ENCODE measurements at places on chromosomes 2 and 18.

GRCh38 chr2:82124629-82125028 lies 1820.1 kb upstream of the LRRTM1 start:
- DNase-seq = no peak

GRCh38 chr2:88746929-88747490 lies 55.5 kb downstream of the RPIA start:
- no peak for DNase-seq

GRCh38 chr2:160917850-160918249 lies 242.4 kb upstream of the TANK start:
- no peak for DNase-seq

GRCh38 chr2:172208791-172209325 lies 106.2 kb upstream of the DLX2 start:
- no peak for DNase-seq

- DNase-seq = no peak
Observed at GRCh38 chr2:10547663-10548376, 99.7 kb upstream of the ODC1 start.

DNA sequence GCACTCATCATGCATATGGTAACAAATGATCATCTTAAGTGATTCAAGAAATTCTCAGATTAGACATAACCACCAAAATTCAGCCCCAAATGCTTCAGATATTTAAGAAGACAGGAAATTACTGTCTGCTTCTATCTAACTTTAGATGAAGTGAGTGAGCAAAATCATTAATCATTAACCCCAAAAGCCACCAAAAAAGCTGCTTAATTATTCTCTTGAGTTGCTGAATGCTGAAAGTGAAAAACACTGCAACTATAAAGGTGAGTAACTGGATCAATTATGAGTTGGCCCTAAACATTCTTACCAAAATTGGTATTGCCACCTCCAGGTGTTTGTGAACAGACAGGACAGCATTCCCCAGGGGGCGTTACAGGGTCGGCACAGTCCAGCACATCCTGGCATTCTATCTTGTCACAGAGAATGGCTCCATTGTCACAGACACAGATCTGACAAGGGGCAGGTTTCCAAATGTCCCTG lies 69.6 kb downstream of the COL5A2 start:
- no peak for DNase-seq

DNA sequence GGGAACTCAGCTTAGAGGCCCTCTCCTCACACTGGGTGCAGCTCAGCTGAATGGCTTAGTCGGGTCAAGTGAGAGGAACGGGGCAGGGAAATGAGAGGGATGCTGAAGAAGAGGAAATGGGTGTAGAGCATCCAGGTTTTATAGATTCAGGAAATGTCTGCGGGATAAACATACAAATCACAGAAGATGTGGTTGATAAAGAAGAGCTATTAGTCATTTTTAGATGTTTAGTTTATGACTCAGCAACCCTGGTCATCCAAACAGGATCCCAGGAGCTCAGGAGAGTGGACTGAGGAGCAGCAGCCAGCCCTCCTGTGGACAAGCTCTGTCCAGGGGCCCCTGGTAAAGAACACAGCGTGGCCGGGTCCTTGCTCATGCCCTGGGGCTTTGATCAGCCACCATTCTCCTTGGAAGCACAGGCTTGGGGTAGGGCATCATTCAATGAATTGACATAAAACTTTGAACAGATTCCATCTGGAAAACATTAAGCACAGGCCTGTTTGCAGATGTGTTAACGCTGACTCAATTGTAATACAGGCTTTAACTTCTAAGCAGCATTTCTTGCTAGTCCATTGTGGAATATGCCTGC lies 83.0 kb downstream of the NPAS2 start:
- no peak for DNase-seq

DNA sequence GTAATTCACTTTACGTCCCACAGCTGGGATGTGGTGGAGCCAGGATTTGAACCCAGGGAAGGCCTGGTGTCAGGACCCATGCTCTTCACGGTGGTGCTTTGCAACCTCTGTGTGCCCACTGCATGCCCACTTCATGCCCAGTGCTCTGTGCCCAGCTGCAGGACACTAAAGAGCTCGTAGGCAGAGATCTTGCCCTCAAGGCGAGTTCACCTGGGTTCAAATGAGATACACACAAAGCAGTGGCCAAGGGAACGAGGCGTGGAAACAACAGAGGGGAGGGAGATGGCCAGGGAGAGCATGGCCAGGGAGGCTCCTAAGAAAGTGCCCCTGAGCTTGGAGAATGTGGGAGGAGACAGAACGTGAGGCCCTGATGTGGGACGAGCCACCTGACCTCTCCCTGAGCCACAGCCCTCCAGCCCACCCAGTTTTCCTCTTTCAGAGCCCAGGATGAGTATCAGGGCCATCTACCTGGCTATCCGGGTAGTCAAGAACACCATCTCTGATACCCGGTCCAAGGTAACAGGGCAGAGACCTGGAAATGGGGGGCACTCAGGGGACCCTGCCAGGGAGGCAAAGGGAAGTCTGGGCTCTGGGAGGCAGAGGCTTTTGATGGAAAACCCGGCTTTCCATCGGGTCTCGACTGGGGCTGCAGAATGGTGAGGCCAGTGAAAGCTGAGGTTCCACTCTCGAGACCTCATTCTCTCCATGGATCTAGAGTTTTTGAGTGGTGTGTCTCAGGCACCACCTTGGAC lies 20.4 kb downstream of the MROH2A start:
- no peak for DNase-seq

GRCh38 chr2:128380061-128380889 lies 61.6 kb upstream of the HS6ST1 start:
- DNase-seq = no peak

DNA sequence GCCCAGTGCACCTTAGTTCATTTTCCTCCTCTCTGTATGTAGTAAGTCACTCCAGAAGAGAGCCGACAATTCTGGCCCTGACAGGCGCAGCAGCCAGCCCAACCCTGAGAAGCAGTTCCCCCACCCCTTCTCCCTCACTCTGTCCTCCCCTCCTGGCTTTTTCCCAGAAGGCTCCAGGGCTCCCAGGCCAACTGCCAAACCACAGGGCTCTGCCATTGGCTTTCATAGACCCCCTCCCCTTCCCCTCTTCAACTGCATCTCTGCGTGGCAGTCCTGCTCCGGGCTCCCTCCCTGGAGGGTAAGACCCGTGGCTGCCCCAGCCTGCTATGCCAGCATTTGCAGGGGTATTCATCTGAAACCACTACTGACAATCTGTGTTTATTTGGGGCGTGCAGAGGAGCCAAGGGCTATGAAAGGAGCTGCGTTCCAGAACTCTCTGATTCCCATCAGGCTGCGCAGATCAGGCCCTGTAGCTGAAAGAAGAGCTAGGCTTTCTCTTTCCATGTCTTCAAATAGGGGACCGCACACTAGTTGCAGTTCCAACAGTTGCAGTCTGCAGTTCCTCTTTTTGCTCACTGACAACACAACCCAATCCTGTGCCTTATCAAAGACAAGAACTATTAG lies 388.6 kb upstream of the TNP1 start:
- DNase-seq = peak; percentile 70

GRCh38 chr2:72367530-72368225 lies 220.0 kb upstream of the CYP26B1 start:
- DNase-seq = no peak

- DNase-seq = no peak
Observed at GRCh38 chr2:105926960-105927678, 182.4 kb downstream of the NCK2 start.

DNA sequence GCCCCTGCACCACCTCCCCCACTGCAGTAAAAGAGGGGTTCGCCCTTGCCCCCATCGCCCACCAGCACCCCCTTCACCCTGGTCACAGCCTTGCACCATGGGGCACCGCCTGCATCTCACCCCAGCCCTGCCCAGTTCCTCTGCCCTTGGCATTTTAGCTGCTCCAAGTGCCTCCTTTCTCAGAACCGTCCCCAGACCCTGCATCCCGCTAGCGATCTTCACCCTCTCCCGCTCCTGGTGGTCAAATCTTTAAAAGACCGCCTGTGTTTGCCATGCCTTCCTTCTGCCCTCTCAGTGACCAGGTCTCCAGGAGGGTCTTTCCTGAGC lies 114.7 kb upstream of the OTOS start:
- DNase-seq = no peak

- DNase-seq = no peak
Observed at GRCh38 chr2:178529194-178529593, 48.9 kb downstream of the PLEKHA3 start.

DNA sequence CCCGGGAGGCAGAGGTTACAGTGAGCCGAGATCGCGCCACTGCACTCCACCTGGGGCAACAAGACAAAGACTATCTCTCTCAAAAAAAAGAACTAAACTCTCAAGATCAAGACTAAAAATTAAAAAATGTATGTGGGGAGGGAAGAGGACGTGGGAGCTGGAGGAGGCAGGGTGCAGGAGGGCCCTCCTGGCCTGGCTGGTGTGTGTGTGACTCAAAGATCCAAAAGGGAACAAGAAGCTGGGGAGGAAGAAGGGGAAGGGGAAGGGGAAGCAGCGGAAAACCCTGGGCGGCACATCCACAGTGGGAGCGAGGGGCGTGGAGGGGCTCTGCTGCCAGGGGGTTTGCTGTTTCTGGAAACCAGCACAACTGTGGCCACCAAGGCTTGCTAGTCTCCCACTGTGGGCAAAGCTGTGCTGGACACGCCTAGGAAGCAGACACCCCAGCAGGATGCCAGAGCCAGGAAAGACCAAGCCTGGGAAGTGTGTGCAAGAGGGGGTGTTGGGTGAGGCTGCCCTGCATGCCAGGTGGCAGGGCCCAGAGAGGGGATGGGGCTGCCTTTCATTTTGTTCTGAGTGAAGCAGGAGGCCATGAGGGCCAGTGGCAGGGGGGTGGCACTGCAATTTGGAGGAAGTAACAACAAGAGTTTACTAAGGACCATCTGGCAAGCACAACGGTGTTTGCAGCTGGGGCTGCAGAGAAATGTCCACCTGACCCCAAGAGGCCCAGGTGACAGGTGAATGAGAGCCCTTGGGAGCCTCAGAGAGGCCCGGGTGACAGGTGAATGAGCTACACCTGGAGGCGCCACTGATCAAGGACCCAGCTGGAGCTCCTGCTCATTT lies 44.5 kb downstream of the ANO7 start:
- no peak for DNase-seq

- no peak for DNase-seq
Observed at GRCh38 chr2:13504808-13505207, 788.1 kb downstream of the TRIB2 start.

GRCh38 chr2:123917241-123917640 lies 107.8 kb upstream of the CNTNAP5 start:
- DNase-seq = no peak

GRCh38 chr18:24776019-24776418 lies 315.6 kb downstream of the HRH4 start:
- DNase-seq = no peak

DNA sequence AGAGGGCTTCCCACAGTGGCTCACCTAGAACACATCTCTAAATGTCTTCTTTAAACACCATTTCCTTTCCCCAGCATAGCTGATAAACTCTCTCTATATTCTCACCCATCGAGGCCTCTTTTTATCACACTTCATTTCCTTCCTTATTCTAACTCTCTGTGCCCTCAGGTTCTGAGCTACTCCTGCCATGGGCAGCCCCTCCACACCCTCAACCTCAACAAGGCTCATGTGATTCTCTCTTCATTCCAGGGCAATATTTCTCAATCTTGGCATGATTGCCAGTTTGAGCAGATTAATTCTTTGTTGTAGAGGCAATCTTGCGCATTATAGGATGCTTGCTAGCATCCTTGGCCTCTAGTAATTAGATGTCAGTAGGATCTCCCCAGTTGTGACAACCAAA lies 999.1 kb downstream of the TSN start:
- no peak for DNase-seq

DNA sequence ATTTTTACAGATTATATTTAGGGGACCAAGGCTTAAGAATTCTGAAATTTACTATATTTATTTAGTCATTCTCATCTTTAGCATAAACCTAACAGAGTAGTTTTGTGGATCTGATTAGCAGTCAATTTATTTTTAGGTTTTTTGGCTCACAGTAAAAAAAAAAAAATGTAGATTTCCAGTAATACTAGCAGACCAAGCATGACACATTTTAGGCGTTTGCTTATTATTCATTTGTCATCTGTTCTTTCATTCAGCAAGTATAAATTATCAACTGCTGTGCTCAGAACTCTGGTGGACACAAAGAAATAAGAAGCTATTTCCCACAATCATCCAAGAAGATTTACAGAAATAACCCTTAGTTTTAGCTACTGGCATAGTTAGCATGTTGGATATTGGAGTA lies 20.6 kb downstream of the PDE1A start:
- no peak for DNase-seq

- DNase-seq = no peak
Observed at GRCh38 chr2:170524828-170525565, 190.1 kb upstream of the SP5 start.

GRCh38 chr2:199602271-199602895 lies 144.6 kb upstream of the SATB2 start:
- no peak for DNase-seq

DNA sequence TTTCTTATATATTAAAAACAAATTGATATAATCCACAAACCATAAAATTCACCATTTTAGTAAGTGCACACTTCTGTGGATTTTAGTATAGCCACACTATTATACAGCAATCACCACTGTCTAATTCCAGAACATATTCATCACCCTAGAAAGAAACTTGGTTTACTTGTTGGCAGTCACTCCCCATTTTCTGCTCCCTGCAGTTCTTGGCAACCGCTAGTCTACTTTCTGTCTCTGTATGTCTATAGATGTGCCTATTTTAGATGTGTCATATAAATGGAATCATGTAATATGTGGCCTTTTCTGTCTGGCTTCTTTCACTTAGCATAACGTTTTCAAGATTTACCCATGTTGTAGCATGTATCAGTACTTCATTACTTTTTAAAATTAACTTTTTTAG lies 5.7 kb downstream of the CKAP2L start:
- DNase-seq = no peak

DNA sequence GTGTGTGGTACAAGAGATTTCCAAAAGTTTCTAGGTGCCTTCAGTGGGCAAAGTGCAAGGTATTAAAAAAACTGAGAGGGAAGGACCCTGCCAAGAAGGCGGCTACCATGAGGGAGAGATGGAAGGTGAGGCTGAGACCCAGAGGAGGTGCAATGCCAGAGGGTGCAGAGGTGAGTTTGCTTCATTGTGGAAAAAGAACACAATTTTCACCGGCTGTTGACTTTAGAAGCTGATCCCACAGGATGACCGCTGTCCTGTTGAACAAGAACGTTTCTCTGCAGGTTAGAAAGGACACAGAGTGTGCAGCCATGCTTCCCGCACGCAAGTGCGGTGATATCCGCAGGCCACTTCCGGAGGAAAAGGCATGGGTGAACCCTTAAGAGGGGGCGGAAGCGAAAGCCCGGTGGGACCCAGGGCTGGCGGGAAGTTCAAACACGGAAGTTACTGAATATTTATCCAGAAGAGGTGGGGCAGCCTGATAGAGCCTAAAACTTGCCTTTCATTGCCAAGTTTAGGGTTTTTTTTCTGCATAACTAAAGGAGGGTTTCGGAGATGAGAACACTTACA lies 16.6 kb downstream of the SP110 start:
- DNase-seq = no peak

GRCh38 chr2:138455275-138455674 lies 46.3 kb upstream of the SPOPL start:
- DNase-seq = no peak

GRCh38 chr2:172074254-172074653 lies 11.1 kb upstream of the DLX1 start:
- no peak for DNase-seq

GRCh38 chr2:61520261-61520660 lies 17.9 kb downstream of the XPO1 start:
- DNase-seq = no peak

GRCh38 chr2:40450066-40450795 lies 1.7 kb downstream of the SLC8A1 start:
- DNase-seq = no peak
